Erythroblast (primary cell): ENCODE measurements at places on chromosomes 16 and 17.
A peak's percentile ranks its signal among the peaks of the same experiment; 100 is the strongest.

DNA sequence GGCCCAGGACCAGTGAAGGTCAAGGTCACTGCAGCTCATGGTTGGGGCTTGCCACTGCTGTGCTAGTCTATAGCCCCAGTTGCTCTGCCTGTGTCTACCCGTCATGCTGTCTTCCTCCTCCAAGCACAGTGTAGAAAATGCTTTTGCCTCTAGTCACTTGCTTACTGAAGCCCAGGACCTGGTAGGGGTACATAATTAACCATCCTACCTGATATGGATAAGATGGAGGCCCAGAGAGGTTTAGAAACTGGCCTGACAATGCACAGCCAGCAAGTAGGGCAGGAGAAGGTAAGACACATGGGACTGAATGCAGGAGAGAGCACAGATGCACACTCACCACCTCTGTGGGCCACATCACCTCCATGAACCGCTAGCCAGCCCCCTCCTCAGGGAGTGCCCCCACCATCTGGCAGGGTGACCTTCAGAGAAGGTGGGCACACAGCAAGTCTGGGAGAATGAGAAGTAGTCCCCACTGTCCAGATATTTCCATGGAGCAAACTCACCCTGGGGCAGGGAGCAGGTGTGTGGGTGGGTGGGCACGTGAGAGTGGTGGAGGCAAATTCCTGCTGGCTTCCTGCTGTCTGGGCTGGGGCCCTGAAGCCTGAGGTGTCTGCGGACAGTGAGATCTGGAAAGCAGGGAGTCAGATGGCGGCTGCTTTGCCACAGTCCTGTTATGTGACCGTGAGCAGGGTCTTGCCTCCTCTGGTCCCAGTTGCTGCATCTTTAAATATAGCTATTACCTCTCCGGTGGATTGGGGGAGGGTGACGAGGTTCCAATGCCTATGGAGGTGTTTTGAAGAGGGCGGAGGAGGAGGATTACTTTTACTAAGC, 1.0 kb downstream of the CX3CL1 start:
- DNase-seq = no peak

- no peak for DNase-seq
These were observed 34.9 kb downstream of the CHD9 start for GRCh38 chr16:53089434-53090285.

DNA sequence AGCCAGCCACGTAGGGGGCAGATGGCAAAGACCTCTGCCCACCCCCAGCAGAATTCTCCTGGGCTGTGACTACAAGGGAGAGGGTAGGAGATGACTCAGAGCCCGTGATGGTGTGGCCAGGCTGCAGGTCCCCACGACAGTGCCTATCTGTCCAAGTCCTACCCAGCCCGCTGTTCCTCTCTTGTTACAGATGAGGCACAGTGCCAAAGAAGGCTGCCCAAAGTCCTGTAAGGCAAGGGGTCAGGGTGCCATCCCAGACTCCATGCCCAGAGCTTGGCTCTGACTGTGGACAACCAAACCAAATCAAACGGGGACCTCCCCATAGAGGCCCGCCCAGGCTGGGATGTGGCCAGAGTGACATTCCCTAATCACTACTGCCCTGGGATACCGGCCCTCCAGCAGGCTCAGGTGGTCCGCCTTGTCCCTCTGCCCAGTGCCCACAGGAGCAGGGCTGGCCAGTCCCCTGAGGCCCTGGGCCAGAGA, 12.6 kb upstream of the BCAR1 start:
- DNase-seq = peak; percentile 17

DNA sequence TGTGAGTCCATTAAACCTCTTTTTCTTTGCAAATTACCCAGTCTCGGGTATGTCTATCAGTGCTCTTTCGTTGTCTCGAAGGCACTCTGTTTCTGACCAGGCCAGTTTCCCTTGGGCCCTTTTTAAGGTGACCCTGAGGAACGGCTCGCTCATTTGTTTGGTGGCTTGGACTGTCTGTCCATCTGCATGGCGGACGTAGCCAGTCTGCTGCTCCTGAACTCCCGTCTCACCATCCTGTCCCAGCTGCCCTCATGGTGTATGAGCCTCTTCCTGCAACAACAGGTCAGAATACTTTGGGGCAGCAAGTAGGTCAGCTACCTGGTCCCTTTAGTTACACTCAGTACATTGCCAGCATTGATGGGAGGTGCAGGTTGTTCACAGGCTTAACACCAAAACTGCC, 19.0 kb downstream of the DRC7 start:
- DNase-seq = no peak

- no peak for DNase-seq
These were observed 370.1 kb upstream of the CDH8 start for GRCh38 chr16:62406387-62406786.

DNA sequence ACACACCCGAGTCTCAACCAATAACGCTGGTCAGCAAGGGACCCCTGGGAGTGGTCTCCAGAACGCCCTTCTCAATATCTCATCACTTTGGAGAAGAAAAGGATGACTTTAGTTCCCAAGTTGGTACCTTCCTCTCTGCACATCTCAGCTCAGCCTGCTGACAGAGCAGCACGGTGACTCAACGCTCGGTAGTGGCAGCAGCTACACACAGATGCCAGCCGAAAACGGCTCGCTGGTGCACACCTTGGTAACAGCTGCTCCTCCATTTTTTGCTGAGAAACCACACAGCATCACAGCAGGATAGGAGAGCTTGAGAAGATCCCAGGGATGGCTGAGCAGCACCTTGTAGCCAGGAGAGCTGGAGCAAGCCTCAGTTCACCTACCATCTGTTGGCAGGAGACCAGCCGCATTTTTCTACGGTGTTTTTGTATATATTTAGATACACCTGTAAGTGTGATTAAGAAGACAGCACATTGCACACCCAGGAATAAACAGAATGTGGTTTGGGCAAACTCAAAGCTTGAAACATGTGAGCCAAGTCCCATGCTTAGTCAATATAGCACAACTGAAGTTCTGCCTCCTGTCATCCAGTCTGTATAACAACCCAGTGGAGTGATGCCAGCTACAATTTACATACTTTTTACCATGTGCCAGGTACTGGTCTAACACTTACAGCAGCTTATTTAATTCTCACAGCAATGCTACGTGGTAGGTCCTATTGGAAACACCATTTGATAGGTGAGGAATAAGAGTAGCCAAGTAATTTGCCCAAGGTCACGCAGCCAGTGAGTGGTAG, 83.8 kb upstream of the ERCC4 start:
- no peak for DNase-seq

DNA sequence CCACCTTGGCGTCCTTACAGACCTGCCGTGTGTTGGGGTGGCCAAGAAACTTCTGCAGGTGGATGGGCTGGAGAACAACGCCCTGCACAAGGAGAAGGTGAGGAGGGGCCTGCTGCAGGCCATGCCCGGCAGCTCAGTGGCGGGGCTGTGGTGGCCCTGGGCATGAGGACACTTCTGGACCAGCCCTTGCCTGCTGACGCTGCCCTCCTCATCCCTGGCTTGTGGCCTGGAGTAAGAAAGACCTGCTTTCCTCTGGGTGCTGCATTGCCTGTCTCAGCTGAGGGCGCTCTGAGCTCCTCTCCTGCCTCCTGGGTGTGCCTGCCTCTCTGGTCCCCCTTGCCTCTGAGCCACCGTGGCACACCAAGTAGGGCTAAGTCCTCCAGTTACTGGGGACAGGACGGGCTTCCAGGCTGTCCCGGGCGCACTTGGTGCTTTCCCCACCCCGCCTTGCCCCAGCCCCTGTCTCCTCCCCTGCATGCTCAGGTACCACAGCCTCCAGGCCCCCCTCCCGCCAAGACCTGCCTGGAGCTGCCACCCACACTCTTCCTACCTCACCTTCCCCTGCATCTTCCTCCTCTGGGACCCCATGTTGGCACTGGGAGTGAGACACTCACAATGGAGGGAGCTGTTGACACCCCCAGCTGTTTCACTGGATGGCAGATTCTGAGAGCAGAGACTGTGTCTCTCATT, 8.7 kb downstream of the ENDOV start:
- DNase-seq = no peak

DNA sequence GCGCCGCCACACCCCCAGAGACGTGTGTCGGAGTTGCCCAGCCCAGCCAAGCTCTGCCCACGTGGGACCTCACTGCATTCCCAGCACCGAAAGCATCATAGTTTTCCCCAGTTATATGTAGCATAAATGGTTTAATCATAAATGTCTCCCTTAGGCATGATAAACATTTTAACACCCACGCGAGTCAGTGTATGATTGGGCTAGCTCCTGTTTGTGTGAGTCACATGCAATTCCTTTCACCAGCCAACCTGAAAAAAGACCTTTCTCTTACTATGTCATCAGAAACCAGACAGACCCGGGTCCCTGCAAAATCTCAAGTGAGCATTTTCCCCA, 9.2 kb downstream of the TAF1C start:
- DNase-seq = no peak

DNA sequence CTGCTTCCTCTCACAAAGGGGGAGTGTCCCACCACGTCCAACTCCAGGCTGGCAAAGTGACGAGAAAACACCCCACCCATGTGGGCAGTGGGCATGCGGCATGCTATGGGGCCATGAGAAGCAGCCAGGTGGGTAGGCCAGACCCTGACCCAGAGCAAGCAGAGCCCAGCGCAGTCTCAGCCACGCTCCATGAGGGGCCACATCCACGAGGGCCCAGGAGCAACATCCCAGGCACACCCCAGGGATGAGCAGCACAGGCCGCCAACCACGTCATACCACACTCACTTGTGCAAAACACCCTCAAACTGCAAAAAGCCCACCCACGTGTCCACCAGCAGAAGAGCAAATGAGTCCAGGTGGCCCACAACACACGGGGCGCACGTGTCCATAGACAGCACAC, 117.0 kb downstream of the ZNF778 start:
- DNase-seq = no peak

- no peak for DNase-seq
These were observed 165.3 kb upstream of the GSE1 start for GRCh38 chr16:85447693-85448313.

- no peak for DNase-seq
These were observed 21.9 kb downstream of the CNGB1 start for GRCh38 chr16:57949013-57949412.

DNA sequence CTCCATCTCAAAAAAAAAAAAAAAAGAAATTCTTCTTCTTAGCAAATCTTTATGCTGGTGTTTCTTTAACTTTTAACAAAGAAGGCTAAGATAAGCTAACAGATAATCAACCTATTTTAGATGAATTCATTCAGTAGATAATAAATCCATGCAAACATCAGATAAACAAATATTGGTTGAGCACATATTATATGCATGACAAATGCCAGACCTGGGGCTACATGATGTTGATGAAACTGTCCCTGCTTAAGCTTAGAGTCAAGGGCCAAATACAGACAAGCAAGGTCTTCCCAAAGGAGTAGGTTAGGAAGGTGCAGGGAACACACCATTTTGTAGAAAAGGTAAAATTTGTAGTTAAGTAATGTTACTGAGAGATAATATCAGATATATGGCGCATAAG, 6.7 kb upstream of the MAP2K6 start:
- DNase-seq = no peak

DNA sequence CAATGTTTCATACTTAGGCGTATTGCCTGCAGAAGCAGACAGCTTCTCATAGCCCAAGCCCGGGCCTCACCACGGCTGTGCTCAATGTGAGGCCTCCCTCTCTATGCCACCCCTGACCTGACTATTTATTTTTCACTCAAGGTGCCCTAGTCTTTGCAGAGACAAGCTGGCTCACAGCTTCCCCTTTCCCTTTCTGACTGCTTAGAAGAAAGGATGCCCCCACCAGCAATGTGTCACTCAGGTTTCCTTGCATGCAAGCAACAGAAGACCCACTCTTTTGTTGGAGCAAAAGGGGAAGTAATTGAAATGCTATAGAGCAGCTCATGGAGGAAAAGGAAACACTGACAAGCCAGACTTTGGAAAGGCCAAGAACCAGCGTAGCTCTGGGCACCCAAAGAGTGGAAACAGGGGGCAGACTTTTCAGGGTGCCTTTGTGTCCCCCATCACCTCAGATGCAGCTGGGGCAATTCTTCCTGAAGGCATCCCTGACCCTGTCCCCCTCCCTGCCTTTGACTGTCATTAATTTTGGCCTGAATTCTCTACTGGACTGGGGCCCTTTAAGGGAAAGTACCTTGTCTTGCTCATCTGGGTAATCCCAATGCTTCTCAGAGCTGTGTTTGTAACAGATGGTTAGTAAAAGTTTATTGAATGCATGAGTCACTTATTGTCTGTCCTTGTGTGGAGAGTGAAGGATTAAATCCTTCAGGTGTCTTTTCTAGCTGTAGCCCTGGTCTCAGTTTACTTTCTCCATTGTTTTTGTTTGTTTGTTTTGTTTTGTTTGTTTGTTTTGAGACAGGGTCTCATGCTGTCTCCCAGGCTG, 17.8 kb downstream of the RGS9 start:
- DNase-seq = no peak

DNA sequence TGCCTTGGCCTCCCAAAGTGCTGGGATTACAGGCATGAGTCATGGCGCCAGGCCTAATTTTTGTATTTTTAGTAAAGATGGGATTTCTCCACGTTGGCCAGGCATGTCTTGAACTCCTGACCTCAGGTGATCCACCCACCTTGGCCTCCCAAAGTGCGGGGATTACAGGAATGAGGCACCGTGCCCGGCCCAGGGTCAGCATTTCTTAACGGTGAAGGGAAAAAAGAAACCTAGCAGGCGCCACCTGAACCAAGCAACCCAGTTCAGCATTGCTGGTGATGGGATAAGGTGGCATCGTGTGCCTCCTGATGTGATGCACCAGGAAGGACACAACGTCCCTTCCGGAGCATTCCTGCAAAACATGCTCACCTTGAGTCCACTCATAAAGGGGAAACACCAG, 2.2 kb upstream of the CLCN7 start:
- no peak for DNase-seq

DNA sequence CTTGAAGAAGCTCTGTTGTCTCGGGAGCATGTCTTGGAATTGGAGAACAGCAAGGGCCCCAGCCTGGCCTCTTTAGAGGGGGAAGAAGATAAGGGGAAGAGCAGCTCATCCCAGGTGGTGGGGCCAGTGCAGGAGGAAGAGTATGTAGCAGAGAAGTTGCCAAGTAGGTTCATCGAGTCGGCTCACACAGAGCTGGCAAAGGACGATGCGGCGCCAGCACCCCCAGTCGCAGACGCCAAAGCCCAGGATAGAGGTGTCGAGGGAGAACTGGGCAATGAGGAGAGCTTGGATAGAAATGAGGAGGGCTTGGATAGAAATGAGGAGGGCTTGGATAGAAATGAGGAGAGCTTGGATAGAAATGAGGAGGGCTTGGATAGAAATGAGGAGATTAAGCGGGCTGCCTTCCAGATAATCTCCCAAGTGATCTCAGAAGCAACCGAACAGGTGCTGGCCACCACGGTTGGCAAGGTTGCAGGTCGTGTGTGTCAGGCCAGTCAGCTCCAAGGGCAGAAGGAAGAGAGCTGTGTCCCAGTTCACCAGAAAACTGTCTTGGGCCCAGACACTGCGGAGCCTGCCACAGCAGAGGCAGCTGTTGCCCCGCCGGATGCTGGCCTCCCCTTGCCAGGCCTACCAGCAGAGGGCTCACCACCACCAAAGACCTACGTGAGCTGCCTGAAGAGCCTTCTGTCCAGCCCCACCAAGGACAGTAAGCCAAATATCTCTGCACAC, 21.2 kb downstream of the AKAP1 start:
- peak; percentile 9 for DNase-seq

DNA sequence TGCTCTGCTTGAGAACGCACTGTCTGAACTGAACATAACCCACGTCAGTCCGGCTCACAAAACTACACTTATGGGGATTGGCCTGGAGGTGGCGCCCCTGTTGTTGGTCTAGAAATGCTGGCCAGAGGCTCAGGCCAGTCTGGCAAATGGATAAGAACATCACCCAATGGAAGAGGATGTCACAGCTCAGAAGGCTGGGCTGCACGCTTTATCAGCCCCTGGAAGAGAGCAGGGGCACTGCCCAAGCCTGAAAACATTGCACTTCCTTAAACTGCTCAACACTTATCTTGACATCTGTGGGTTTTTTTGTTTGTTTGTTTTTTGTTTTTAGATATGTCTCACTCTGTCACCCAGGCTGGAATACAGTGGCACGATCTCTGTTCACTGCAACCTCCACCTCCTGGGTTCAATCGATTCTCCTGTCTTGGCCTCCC, 24.8 kb upstream of the BPTF start:
- DNase-seq = peak; percentile 90
